ENCODE measurements at places on chromosomes 16 and 17.

DNA sequence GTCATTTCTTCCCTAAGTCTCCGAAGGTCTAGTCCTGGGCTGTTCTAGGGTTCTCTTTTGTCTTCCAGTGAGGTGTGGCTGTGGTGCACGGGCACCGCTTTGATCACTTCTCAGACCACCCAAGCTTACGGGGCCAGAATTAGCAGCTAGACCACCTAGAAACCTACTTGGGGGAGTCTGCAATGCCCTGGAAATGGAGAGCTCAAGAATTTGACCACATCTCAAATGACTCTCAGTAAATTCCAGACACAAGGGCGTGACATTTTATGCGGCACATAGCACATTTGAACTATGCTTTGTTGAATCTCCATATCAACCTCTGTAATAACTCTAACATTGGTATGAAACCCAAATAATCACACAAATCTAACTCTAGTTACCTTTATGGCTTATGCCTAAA is 24.9 kb downstream of the TRIM16 start:
- DNase-seq, result no peak

GRCh38 chr16:3152027-3152276 is 17.1 kb downstream of the ZNF213 start:
- no peak for DNase-seq

GRCh38 chr17:16943541-16944333 is 28.2 kb downstream of the TNFRSF13B start:
- no peak for DNase-seq

GRCh38 chr16:56606476-56607108 is 1.8 kb upstream of the MT2A start:
- DNase-seq, result no peak

DNA sequence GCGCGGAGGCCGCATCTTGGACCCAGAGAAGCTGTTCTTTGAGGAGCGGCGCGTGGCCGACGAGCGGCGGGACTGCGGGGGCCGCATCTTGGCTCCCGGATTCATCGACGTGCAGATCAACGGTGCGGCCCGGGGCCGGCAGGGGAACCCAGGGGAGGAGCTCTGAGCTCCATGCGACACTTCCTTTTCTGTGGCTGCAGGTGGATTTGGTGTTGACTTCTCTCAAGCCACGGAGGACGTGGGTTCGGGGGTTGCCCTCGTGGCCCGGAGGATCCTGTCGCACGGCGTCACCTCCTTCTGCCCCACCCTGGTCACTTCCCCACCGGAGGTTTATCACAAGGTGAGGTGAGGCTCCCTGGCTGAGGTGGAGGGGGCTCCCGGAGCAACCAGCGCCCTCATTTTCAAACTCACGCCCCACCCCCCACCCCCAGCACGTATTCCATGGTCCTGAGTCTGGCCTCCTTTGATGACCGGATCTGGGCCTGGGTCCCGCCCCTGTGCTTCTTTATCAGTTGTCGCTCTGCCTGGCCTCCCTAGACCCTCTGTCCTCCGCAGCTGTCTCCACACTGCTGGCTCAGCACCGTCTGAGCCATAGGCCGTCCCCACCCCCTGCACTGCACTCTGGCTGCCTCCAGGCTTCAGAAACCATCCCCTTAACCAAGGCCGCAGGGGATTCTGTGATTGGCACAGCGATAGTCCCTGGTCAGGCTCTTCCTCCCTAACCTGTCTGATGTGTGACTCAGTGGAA is 787 bp downstream of the AMDHD2 start:
- no peak for DNase-seq

DNA sequence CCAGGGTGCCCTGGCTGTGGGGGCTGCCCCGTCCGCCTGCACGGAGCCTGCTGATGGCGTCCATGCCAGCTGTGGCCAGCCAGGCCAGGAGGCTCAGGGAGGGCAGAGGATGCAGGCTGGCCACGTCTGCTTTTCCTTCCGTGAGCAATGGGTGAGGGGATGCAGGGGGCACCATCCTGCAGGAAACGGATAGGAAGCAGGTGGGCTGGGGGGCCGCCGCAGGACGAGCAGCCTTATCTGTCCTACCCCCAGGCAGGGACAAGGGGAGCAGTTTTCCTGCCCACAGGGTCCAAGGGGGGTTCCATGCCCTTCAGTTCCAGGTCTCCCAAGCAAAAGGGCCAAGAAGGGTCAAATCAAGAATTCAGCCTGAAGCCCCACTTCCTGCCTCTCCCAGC is 6.8 kb downstream of the DUS1L start:
- DNase-seq, result no peak

All from esophagus squamous epithelium (tissue), 5 donors.